ENCODE measurements at places on chromosomes 2 and 18.

DNA sequence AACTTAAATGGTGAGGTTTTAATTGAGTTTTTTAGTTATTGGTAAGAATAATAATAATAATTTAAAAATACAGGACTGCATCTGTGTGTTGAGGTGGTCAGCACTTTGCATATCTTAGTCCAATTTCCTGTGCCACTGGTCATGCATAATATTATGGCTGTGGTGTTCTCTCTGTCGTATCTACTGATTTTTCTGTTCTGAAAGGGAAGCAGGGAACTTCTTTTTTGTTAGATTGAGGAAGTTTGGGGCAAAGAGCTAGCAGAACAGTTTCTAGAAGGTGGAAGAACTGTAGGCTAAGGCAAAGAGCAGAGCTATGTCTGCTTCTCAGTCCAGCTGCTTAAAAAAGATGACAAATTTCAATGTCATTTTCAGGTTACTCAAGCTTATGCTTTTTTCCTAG lies 74.3 kb downstream of the XRCC5 start:
- DNase-seq = no peak

DNA sequence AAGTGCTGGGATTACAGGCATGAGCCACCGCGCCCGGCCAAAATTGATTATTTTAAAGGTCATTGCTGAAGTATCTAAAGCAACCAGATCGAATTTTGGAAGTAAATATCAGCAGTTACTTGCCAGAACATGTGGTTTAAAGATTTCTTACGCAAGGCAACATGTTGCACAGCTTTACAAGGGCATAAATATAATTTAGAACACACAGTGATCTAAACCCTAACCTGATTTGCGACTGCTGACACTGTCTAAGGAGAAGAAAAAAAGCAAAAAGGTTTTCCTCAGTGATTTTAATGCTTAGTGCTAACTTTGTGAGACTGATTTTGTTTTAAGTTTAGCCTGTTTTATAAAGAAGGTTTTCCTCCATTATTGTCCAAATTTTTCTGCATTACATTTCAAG lies 569.9 kb upstream of the LINC00305 start:
- no peak for DNase-seq

DNA sequence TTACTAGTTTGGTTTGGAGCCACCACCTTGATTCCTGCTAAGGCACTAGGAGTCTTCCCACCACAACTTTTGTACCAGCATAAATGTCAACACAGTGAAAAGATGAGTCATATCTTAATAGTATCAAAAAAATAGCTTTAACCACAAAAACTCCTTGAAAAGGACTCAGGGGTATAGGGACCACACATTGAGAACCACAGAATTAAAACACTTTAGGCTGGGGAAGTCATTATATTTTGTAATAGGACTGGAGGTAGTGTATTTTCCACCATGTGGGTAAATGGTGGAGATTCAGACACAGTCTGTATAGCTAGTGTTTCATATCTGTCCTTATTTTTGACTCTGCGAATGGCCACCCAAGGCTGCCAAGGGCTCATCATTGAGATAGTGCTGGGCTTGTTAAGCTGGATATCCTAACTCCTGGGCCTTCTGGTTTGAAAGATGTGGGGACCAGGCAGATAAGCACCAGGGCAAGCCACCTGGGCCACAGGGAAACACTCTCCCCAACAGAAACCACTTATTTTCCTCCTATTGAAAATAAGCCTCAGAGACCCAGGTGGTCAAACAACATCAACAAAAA lies 19.1 kb upstream of the FHL2 start:
- no peak for DNase-seq

GRCh38 chr2:95374921-95375471 lies 27.5 kb upstream of the FAHD2A start:
- DNase-seq = no peak

- DNase-seq = no peak
These were observed 146.1 kb downstream of the DCC start for GRCh38 chr18:52486052-52486451.

DNA sequence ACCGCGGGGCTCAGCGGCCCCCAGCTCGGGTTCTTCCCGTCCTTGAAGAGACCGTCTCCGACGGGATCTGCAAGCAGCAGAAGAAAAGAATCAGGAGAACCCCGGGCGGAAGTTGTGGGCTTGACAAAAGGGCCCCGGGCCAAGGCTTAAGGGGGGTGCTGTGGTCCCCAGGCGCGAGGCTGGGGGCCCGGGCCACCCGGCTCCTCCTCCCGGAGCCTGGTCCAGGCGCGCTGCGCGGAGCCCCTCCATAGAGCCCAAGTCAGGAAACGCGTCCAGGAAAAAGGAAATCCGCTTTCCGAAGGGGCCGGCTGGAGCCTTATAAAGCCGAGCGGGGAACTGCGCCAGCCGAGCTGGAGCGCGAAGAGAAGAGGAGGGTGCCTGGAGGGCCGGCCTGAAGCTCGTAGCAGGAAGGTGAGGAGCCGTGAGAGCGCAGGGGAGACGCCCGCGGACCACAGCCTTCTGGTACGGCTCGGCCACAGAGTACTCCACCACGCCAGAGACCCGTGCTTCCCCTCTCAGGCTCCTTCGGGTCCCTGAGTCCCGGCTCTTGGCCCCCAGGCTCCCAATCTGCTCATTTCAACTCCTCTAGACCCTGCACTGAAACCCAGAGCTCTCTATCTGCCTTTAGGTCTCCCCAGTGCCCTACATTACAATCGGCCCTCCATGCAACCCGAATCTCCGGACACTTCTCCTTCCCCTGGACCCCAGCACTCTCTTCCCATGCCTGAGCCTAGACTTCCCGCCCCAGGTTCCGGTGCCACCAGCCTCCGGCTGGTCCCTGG lies 554 bp downstream of the FEV start:
- DNase-seq = no peak

DNA sequence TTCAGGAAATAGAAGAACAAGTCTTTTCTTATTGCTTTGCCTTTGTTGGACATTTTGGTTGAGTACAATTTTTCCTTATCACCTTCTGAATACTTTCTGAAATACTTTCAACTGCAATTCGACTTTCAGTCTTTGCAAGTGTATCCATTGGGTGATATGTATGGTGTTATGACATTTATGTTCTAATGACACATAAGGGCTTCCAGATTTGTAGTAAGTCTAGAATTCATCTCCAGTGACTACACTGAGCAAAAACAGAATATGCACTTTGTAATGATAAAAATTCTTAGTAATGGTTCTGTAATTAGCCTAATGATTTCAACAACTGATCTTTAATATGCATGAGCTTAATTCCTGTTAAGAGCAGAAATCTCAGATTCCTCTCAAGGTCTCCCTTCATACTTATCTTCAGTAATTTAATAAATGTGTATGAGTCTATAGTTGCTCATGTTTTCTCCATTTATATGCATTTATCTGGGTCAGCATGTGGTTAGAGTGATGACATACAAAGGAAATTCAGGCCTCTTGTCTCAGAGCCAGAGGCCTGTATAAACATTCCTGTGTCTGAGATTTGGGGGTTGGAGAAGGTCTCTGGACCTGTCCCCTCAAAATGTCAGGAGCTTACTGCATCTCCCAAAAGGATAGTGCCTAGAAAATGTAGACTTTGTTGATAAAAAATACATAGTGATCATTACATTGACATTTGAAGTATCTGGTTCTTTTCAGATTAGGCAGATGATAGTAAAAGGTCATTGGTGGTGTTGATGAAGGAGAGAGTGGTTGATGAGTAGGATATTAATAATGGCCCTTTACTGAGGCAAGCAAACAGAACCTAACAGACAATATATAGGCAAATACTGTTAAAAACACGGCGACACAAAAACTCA lies 114.9 kb downstream of the QPCT start:
- no peak for DNase-seq

DNA sequence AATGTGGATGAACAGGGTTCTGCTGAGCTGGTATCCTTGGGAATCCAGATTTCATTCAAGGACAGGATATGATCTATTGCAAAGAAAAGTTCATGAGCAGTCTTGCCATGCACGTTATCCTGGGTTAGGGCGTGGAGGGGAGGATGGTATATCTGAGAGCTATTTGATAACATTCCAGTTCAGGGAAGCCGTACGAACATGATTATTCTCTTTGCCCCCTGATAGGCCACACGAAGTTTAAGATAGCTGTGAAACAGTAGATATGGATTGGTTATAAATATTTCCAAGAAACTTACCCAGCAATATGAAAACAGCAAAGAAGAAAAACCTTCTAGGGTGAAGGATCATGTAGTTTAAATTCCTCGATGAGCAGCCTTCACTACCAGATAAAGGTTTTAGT lies 171.9 kb downstream of the LTBP1 start:
- DNase-seq = no peak

- DNase-seq = no peak
These were observed 48.6 kb downstream of the BIN1 start for GRCh38 chr2:127058246-127058953.

DNA sequence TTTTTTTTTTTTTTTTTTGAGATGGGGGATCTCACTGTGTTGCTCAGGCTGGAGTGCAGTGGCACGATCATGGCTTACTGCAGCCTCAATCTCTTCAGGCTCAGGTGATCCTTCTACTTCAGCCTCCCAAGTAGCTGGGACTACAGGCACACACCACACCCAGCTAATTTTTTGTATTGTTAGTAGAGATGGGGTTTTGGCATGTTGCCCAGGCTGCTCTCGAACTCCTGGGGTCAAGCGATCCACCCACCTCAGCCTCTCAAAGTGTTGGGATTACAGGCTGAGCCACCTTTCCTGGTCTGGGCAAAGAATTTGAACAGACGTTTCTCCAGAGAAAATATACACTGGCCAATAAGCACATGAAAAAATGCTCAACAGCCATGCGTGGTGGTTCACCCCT lies 2.9 kb upstream of the SNRNP200 start:
- DNase-seq = no peak

- no peak for DNase-seq
These were observed 196.6 kb upstream of the COPS8 start for GRCh38 chr2:236888794-236889780.

- no peak for DNase-seq
These were observed 110.5 kb downstream of the PKP4 start for GRCh38 chr2:158567208-158567607.

DNA sequence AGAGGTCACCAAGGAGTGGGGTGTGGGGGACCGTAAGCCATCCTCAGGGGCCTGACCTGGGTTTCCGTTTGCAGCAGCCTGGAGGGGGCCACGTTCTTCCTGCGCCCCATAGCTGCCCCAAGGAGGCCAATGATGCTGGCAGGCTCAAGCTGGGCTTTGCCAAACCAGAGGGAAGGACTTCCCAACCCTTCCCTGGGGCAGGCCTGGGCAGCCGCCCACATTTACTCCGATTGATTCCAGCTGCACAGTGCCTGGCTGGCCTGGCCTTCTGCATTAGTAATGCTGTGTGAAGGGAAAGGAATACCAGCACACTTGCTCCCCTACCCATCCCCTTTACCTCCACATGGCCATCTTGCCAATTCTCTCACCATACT lies 360.6 kb upstream of the SLC14A2 start:
- DNase-seq = no peak

DNA sequence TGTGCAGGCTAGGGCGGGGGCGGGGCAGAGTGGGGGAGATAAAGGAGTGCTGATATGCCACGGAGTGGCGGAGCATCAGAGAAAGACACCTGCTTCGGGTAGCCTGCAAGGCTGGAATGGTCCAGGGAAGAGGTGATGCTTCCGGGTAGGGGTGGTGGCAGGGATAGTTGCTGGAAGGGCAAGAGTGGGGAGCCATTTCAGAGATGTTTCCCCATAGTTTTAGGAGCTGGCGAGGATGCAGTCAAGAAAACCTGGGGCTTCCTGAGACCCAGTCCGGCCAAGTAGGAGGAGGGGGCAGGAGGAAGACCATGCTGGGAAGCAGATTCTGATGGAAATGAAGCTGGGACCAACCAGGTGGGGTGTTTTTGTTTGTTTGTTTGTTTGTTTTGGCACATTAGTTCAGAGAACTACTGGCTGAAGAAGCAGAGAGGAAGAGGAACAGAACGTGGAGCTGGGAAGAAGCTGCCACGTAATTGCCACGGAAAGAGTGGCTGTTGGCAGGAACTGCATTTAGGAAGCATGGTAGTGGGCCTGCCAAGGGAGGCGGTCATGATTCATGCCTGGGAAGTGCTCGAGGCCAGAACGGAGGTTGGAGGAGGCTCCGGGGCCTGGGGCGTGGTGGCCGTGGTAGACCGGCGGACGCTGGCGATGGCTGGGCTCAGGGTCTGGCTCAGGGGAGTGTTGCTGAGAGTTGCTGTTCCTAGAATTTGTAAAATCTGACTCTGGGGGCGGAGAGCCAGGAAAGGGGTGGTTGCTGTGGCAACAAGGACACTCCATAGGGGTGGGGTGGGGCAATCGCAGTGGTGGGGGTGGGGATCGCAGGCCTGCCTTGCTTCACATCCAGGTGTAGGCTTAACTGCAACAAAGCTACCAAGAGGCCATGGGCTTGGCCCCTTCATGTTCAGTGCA lies 8.6 kb upstream of the INPP5D start:
- DNase-seq = no peak

- no peak for DNase-seq
These were observed 7.5 kb downstream of the FLACC1 start for GRCh38 chr2:201349601-201350000.

DNA sequence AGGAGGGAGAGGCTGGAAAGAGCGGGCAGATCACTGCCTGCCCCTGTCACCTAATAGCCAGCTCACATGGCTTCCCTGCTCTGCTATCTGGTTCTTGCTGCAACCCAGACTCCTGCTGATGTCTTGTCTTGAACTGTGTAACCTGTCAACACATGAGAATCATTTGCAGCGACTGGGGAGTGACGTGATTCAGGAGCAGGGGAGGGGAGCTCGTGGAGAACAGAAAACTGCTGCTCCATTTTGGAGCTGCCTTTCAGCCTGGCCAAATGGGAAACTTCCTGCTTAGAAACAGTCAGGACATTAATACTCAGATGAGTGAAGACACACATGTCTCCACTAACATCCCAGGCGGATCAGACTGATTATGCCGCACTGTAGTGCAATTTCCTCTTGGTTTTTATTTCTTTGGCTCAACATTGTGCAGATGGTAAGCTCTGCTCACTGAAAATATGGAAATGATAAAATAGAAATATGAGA lies 38.1 kb downstream of the RPL37A start:
- no peak for DNase-seq

GRCh38 chr2:239468491-239469105 lies 67.8 kb upstream of the HDAC4 start:
- no peak for DNase-seq

DNA sequence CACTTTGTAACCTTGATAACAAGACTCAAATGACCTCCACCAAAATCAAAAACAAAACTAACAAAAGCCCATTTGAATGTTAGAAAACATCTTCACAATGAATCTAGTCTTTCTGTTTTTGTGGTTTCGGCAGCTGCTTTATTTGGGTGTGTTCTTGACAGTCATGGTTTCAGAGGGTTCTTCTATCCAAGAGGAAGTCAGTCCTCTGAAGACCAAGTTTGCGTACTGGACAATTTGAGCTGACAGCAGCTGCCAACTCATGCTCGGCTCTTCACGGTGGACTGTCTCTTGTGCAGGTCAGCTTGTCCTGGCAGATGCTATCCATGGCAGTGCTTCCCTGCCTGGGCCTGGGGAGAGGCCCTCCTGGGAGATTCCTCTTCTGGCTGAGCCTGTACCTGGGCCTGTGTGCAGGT lies 91.0 kb downstream of the TMEM17 start:
- DNase-seq = no peak

All from stimulated activated CD8-positive, alpha-beta memory T cell treated with anti-CD3 and anti-CD28 coated beads, Interleukin-12 subunit alpha, Interleukin-12 subunit beta, amount 100 ng/mL, for 1 hour (primary cell).